H1 (cell line): ENCODE measurements at places on chromosomes 3 and 15.

GRCh38 chr3:32480604-32481003 lies 22.0 kb downstream of the CMTM6 start:
- DNase-seq = no peak

- no peak for DNase-seq
Observed at GRCh38 chr3:54476891-54477290, 354.5 kb downstream of the CACNA2D3 start.

- no peak for DNase-seq
Observed at GRCh38 chr3:12024959-12025570, 20.9 kb downstream of the SYN2 start.

GRCh38 chr15:93217343-93217742 lies 128.3 kb upstream of the RGMA start:
- peak; percentile 19 for DNase-seq

DNA sequence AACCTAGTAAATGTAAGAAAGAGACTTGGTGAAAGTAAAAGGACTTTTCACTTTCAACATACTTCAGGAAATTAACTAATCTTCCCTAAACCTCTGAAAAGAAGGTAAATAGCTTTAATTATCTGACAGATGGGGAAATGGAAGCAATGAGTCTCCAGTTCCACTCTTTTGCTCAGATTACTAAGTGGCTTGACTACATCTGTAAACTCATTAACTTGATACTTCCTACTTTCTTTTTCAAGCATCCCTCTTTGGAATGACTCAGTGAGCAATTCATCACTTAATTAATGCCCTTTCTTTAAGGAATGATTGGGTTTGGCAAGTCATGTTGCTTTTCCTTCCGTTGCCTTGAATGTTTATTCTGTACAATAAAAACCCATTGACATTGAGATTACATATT lies 234.2 kb downstream of the GRM7 start:
- no peak for DNase-seq

DNA sequence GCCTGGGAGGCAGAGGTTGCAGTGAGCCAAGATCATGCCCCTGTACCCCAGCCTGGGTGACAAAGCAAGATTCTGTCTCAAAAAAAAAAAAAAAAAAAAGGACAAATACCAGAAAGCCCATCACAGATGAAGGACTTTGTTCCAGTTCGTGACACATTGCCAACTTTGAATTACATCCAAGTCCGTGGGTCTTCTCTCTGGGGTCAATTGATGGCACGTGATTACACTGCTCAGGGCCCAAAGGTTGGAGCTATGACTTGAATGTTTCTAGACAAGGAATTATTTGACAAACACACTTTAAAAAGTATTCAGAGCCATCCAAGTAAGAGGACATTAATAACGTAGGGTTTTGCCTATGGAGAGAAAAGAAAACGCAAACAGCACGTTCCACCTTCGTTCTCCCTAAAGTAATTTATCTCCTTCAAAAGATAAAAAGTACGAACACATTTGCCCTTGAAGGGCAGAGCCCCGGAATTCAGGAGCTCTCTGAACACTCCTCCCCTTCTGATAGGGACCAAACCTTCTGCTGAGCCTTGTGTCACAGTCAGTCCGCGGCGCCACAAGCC lies 31.3 kb upstream of the ST3GAL6 start:
- no peak for DNase-seq

GRCh38 chr3:49387721-49388120 lies 24.1 kb downstream of the RHOA start:
- DNase-seq = no peak

GRCh38 chr3:98536456-98537017 lies 4.8 kb downstream of the GPR15 start:
- no peak for DNase-seq

DNA sequence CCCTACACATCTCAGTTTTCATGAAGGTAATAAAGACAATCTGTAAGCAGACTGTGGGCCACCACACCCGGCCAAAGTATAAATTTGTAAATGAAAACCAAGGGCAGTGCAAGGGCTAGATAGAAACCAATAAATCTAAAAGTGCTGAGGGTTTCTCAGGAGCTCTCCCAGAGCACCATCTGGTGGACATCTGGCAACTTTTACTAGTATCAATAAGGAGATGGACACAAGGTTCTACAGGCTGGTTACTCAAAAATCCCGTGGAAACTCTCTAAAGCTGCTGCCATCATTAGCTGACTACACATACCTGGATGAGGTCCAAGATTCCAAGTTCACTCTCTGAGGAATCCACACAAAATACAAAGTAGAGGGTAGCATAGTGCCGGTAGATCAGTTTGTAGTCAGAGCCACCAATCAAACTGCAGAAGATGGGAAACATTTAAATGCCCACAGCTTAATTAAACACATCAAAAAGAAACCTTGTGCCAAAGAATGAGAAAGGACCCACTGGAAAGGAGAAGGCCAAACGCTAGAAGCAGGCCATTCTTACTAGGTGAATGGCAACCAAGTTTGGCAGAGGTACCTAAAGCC lies 5.5 kb downstream of the AP3S2 start:
- DNase-seq = no peak

- no peak for DNase-seq
Observed at GRCh38 chr3:38519000-38519399, 22.9 kb downstream of the EXOG start.

DNA sequence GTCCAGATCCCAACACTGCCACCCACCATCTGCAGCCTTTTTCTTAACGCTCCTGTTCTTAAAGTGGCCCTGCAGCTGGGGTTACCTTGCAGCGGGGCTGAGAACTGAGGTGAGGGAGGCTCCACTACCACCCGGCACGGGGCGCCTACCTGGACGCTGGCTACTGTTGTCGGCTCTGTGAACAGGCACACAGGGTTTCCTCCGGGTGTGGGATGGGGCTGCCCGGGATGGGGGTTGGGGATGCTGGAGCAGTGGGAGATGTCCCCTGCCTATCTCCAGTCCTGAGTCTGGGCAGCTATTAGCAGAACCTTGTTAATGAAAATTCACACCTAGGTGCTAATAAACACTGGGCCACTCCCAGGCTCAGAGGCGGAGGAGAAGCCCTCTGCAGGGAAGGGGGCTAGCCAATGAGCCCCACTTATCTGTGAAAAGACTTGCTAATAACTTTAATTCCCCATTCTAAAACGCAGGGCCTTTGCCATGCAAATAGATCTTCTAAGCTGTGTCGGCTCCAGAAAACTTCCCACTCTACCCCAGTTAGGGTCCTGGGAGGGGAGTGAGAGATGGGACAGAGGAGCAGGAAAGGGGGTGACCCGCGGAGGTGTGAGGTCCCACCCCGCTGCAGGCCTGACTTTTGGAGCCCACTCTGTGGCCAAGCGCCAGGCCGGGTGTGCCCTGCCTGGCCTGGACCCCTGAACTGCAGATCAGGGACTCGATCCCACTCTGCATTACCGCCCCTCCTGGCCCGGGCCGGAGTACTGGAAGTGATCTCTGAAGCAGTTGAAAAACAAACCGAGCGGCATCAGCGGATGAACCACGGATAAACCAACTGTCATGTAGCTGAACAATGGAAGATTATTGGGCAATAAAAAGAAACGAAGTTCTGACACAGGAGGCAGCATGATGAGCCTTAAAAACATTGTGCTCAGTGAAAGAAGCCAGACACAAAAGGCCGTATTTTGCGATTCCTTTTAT lies 3.1 kb downstream of the MESP1 start:
- peak; percentile 70 for DNase-seq

GRCh38 chr3:153901152-153901551 lies 220.0 kb upstream of the ARHGEF26 start:
- DNase-seq = no peak

DNA sequence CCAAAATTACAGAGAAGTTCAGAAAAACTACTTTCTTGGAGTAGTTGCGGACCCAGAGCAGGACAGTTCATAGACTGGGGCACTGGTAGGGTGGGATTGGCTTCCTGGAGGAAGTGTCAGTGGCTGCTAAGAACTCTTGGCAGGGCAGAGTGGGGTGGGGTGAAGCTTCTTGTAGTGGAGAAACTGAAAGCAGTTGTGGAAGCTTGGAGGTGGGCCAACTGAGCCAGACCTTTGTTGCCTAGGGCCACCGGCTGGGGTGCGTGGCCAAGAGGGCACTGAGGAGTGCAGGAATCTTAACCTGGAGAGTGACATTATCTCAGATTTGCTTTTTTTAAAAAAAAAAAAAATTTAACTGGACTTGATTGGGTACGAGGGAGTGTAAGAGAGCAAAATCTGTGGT lies 3.1 kb downstream of the KAT2B start:
- DNase-seq = no peak

DNA sequence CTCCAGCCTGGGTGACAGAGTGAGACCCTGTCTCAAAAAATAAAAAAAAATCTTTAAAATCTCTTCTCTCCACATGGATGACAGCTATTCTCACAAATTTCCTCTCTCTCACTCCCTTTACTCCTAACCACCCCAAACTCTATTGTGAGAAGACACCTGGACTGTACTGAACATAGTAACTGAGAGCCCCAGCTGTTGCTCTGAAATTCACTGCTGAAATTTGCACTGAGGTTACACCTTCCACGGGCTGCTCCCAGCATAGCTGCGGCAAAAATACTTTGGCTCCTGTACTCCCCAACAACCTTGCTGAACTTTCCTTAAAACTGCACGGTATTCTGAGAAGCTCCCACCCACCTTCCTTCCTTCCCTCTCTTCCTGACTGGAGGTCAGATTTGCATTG lies 4.4 kb upstream of the PCCB start:
- no peak for DNase-seq

- no peak for DNase-seq
Observed at GRCh38 chr3:88433568-88433967, 283.8 kb downstream of the C3orf38 start.

GRCh38 chr3:71225951-71226564 lies 357.5 kb downstream of the FOXP1 start:
- no peak for DNase-seq

DNA sequence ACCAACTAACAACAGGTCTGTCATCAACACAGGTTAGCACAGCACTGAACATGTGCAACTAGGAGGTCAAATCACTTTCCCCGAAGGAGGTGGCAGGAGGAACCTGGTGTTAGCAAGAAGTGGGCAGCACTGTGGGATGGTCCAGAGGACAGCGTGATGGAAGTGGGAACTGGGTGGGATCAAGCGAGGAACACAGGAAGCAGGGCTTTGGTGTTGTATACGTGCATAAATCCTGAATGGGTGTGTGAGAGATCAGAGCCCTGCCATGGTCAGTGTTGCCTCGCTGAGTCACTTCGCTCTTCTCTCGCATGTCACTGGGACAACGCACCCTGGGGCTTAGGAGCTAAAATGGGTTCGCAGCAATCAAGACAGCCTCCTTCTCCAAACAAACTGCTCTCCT lies 62.1 kb downstream of the MOBP start:
- no peak for DNase-seq

DNA sequence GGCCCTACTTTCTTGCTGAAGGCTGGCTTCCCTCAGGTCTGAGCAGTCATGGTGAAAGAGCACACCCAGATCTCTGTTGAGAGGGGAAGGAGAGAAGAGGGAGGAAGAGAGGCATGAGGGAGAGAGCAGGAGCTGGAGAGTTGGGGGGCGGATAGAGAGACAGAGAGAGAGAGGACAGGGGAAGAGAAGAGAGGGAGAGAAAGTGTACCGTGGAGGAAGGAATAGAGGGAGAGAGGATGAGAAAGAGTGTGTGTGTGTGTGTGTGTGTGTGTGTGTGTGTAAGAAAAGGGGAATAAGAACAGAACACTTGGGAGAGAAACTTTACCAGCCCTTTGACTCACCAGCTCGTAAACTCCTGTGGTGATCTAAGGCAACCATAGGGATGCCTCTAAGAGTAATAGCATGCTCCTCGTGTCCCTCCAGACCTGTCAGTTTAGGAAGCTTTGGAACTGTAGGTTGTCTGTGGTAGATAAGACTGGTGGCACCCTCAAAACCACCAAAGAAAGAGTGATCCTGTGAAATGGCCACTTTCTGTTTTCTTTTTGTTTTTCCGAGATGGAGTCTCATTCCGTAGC lies 18.2 kb downstream of the ZNF592 start:
- DNase-seq = no peak

- DNase-seq = no peak
Observed at GRCh38 chr3:25448750-25449692, 21.0 kb downstream of the RARB start.

DNA sequence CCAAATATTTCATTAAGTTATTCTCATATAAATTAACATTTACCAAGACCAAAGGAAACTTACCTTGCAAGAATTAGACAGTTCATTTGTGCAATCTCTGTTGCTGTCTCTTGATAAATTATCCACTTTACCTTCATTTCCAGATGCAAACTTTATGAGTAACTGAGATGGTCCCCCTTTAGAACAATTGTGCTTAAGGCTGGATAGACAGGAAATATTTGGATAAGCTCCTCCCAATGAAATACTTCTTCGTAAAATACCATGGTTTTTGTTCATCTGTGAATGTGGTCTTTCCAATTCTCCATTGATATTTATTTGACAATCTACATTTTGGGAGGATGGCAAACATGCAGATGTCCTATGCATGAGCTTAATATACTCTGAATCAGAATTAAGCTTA lies 78.2 kb downstream of the NEDD4 start:
- DNase-seq = no peak

DNA sequence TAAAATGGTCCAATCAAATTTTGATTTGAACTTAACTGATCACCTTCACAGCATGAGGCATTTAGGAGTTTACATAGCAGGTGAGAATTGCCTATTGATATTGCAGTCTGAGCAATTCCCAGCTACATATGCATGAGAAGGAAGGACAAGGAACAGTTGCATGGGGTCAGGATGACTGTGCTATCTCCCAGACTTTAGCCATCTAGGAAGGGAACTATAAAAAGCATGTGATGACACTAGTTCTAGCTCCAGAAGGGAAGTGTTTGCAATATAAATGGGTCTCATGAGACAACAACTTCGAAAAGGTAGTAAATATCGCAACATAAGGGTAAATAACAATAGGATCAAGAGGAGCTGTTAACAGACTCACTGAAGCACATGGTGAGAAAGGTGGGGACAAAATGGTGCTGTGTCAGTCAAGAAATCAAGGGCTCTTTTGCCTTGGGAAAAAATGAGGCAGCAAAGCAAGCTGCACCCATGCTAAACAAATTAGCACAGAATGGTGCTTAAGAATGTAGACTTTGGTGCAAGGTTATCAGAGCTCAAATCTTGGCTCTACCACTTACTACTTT lies 90.4 kb upstream of the SLC2A2 start:
- no peak for DNase-seq

DNA sequence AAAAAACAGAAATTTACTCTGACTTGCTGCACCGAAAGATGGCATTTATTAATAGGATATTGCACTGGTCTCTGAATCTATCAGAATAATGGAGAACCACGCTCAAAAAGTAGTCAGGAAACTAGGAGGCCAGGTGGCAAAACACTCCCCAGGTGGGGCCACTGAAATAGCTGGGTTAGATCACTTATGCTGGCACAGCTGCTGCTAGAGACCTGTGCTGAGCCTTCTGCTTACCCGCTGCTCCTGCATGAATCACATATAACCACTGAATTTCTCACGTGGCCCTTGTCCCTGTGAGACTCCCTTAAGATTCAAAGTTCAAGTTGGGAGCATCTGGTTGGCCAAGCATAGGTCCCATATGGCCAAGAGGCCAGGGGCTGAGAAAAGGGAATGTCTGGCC lies 66.0 kb upstream of the OXTR start:
- DNase-seq = no peak

- no peak for DNase-seq
Observed at GRCh38 chr3:87127281-87127680, 99.8 kb upstream of the CHMP2B start.

GRCh38 chr3:38212141-38212540 lies 46.8 kb downstream of the OXSR1 start:
- no peak for DNase-seq
